Gastroesophageal sphincter (tissue), 4 donors: ENCODE measurements at places on chromosomes 16 and 17.

- ATAC-seq = peak; percentile 60
These were observed 9.8 kb downstream of the TMEM204 start for GRCh38 chr16:1543085-1543896.

GRCh38 chr17:69757688-69758430, 317.2 kb upstream of the KCNJ16 start:
- peak; percentile 79 for ATAC-seq

DNA sequence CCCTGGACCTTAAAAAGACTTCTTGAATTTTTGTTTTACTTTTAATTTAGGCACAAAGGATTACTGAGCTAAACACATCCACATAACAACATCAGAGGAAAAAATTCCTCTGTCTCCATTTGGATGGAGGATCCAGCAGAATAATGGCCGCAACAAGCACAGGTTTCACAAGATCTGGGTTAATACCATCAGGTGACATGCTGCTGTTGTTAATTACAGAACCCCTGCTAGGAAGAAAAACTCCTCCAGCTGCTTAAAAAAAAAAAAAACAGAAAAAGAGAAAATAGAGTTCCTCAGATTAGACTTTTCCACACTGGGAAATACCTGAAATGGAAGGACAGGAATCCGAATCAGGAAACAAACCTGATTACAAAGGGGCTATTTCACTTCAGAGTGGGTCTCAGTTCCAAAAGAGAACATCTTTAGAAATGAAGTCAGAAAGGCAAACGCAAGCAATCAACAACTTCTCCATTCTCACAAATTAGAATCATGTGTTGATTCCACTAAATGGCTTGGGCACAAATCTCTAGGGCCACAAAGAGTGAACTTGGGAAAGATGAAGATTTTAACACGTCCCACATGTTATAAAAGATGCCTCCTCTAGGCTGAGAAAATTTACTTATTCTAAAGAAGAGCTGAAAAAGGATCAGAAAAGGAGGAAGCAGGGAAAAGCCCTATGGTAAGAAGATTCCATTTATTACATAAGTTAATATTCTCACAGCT, 44.0 kb downstream of the SPOP start:
- ATAC-seq = no peak

GRCh38 chr16:79348521-79349306, 251.8 kb downstream of the MAF start:
- ATAC-seq = no peak

DNA sequence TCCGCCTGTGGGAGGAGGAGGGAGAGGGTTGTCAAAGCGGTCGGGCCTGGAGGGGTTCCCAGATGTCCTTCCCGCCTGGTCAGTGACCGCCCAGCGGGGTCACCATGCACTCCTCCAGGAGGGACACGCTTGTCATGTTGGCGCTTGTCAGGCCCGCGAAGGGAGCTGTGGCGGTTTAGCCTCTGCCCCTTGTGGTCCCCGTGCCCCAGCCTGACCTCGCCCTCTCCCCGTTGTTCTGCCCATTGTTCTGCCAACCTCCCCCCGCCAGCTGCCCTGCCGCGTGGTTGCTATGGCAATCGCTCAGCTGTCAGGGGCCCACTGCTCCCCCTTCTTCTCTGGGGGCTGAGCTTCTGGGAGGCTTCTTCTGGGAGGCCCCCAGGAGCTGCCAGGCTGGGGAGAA, 146.4 kb upstream of the CIBAR2 start:
- no peak for ATAC-seq

DNA sequence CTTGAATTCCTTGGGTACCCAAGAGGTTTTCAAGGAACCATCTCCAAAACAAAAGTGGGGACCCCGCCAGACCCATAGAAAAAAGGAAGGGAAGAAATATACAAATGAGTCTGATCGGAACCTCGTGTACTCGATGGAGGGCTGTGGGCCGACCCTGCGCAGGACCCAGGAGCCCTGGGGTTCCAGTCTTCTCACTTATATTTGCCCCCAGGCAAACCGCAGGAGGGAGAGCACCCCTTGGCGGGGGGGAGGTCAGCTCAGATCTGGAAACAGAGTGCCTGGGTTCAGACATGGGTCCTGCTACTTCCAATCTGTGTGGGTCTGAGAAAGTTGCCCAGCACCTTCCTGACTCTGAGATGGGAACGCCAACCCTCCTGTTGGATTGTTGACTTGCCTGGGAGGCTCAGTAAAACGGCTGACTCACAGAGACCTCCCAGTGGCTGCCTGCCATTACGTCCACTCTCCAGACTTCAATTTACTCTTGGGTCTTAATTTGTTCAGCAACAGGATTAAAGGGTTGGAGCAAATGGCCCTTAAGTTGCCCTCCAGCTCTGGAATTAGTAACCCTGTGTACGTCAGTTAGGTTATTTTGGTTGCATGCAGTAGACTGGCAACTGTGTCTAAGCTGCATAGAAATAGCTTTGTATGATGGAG, 24.9 kb upstream of the CACNG4 start:
- no peak for ATAC-seq

GRCh38 chr16:86016201-86016965, 117.4 kb downstream of the IRF8 start:
- peak; percentile 20 for ATAC-seq

- ATAC-seq = no peak
These were observed 82.1 kb downstream of the OR1D5 start for GRCh38 chr17:2981325-2981724.

DNA sequence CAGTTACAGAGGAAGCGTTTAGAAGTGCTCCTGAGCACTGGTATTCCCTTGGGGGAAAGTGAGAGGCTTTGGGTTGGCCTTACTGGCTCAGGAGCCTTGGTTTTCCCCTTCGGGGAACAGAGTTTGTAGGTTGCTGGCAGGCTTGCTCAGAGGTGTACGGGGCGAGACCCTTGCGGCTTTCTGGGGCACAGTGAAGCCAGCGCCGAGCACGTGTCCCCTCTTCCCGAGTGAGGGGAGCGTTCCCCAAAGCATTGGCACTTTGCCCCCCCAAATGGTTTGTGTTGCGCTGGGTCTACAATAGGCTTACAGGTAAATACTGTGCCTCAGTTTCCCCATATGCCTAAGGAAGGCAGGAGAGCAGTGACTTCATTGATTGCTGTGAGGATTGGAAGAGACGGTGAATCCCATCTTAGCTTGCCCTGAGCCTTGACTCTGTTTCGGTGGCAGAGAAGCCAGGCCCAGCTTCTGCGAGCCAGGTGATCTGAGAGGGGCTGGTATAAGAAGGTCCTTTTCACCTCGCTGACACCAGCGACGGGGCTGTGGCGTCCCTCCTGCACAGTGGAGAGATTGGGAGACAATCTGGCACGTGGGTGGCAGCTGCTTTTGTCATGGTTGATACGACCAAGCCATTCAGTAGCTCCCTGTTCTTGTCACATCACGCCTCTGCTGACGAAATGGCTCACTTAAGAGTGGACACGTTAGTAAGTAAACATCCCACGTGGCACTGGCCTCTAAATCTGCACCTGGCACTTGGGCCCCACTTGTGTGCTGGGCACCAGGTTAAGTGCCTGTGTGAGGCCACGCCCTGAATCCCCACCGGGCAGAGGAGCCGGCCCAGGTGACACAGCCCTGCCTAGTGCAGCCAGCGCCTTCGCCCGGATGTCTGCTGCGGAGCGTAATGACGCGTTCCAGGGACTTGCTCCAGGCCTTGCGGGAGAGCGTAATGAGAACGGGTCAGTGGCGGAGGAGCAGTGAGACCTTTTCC, 55.0 kb downstream of the MEAK7 start:
- ATAC-seq = no peak
